ENCODE measurements at places on chromosomes 6 and 20.

DNA sequence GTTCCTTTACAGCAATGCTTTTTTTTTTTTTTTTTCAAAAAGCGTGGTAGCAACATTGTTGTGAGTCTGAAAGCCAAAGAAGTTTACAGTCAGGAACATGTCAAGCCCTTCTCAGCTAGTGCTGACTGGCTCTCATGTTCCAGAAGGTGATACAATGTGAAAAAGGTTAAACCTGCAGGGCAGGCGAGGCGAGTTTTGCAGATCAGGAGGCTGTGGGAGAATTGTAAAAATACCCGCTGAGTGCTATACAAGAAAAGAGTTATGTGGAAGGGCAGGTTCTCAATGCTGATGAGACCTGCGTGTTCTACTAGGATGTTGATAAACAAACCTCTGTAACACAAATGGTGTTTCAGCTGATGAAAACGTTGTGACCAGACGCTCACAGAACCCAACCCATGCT lies 30.9 kb upstream of the RPP40 start:
- no peak for DNase-seq

DNA sequence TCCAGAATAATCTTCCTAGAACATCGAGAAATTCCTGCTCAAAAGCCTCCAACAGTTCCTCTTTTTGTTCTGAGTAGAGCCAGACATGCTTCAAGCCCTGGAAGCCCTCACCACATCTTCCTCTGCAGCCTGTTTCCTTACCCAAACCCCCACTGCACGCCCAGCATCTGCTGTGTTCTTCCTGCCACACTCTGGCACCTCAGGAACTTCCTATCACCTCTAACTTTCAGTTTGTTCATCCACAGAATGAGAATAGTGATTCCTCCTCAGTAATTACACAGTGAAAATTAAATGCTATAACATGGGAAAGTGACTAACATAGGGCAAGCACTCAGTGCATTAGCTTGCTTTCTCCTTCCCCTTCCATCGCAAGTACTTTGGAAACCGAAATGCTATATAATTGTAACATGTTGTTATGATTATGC lies 26.3 kb downstream of the C6orf89 start:
- peak; percentile 25 for DNase-seq

- DNase-seq: no peak
Observed at GRCh38 chr6:1911474-1911873, 301.8 kb downstream of the FOXC1 start.

GRCh38 chr6:158654960-158655489 lies 5.2 kb downstream of the SYTL3 start:
- no peak for DNase-seq

GRCh38 chr6:119290306-119290705 lies 59.3 kb downstream of the MAN1A1 start:
- DNase-seq: no peak

DNA sequence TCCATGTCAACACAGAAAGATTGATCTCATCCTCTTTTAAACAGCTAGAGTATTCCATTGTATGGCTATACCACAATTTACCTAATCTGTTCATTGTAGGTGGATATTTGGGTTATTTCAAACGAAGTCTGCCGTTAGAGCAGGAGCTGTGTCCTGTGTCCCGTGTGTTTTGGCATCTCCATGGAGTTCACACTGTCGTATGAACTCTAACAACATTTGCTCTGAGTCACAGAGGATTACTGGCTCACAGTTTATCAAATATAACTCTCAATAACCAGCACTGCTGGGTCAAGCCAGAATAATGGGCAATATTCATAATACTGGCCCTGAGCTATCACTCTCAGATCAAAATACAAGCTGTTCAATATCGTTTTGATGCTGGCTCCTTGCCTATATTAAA lies 16.4 kb downstream of the TRAM2 start:
- no peak for DNase-seq

DNA sequence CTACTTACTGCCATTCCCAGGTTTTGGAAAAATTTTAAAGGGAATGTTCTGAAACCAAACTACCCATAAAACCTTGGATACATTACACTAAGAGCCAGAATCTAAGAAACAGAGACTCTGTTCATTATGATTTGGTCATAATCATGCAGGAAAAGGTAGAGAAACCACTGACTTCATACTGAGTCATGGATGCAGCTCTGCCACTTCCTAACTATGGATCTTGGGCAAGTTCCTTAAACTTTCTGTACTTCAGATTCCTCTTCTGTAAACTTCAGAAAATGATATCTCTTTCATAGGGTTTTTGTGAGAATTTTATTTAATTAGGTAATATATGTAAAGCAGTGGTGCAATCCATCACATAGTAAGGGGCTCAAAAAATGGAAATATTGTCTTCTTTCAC lies 20.0 kb downstream of the PLA2G7 start:
- no peak for DNase-seq

All from activated T-cell treated with anti-CD3 and anti-CD28 coated beads for 48 hours (primary cell).